ENCODE measurements at places on chromosomes 16 and 17. TPM values are rescaled to one million over a fixed set of nuclear protein-coding genes. Genes with fewer than 3 reads are reported as not detected.

CCL4L2 gene
- total RNA-seq: not detected

NPIPB9 gene
- total RNA-seq: not detected

C1QL1 gene
- total RNA-seq: 0.32 TPM

CLEC3A gene
- not detected for total RNA-seq

BRCA1 gene
- total RNA-seq: 6.6 TPM

NAGS gene
- 2.2 TPM for total RNA-seq

SLC6A2 gene
- not detected for total RNA-seq
